ENCODE measurements at places on chromosomes 12 and 14.

- peaks cover 12% of the 10 kb centered on the region for H3K4me1 ChIP-seq
- H3K27ac ChIP-seq = no peak overlapping the region
- H3K4me3 ChIP-seq = no peak overlapping the region
- no peak for DNase-seq
- peaks cover 66% of the 10 kb centered on the region for H3K36me3 ChIP-seq
Measured at GRCh38 chr14:100333311-100333710, 10.2 kb downstream of the SLC25A47 start.

GRCh38 chr14:55238019-55238680 is 33.1 kb upstream of the FBXO34 start:
- no peaks in the 10 kb centered on the region for H3K36me3 ChIP-seq
- H3K4me3 ChIP-seq = no peak overlapping the region
- no peak overlapping the region for H3K27ac ChIP-seq

DNA sequence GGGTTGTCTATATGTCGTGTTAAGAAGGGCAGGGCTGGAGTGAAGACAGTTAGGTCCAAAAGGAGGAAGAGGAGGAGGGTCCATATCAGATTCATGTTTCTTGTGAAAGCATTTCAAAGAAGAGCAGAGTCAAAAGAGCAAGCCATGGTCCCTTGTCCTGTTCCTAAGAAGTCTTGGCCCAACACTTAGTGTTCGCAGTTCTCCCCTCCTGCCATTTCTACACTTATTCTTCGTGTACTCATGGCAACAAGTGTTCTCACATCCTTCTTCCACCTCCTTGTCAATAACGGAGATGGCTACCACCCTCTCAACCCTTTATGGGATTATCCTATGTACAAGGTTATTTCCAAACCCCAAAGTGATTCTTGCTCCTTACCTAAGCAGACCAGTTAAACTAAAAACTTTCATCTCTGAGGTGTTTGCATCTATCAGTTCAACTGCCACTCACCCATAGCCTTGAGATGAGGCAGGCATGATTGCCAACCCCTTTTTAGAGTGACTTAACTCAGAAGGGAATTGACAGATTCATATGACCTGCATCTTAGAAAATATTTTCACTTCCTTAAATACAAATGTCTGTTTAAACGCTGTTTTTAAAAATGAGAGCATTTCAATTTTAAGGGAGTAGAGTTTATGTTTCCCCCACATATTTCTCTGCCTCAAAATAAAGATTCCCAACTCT is 19.8 kb upstream of the RNASE2 start:
- peaks cover 15% of the 10 kb centered on the region for H3K27me3 ChIP-seq
- no peaks in the 10 kb centered on the region for H3K36me3 ChIP-seq
- no peaks in the 10 kb centered on the region for H3K4me1 ChIP-seq
- no peak overlapping the region for H3K4me3 ChIP-seq

- no peak overlapping the region for H3K27ac ChIP-seq
- peaks cover 31% of the 10 kb centered on the region for H3K4me1 ChIP-seq
- H3K36me3 ChIP-seq = peaks cover 2% of the 10 kb centered on the region
- H3K27me3 ChIP-seq = no peaks in the 10 kb centered on the region
- no peak overlapping the region for H3K4me3 ChIP-seq
Measured at GRCh38 chr12:68477261-68477772, 133.4 kb upstream of the RAP1B start.

DNA sequence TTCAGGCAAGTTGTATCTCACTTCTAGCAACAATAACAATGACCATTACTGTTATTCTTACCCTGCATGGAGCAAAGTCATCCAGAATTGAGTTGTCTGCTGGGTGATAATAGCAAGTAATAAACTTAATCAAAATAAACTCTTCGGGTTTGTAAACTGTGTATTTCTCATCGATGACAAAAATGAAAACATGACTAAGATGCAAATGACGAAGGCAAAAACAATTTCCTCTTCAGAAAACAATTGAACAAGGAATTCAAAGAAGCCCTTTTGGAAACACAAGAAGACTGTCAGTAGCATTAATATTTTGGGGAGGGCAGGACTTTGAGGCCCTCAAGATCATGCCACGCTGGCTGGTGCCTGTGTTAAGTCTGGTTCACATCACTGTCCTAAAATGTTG is 232.0 kb downstream of the BTG1 start:
- no peaks in the 10 kb centered on the region for H3K36me3 ChIP-seq
- no peaks in the 10 kb centered on the region for H3K27me3 ChIP-seq
- no peak for DNase-seq
- H3K4me1 ChIP-seq = peaks cover 21% of the 10 kb centered on the region
- H3K27ac ChIP-seq = no peak overlapping the region

DNA sequence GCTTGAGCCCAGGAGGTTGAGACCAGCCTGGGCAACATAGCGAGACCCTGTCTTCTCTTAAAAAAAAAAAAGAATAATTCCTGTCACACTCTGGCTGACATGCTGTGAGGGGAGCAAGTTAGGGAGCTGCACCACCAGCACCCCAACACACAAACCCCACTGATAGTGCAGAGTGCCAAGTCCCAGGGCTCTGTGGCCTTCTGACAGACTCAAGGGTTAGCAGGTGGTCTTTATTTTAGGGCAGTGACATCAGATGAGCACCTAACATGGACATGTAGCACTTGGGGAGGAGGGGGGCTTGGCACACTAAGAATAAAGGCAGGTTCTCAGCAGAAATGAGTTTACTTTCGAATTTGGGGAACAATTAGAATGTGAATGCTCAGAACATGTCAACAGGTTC is 6.8 kb downstream of the USP5 start:
- H3K4me1 ChIP-seq = peaks cover 12% of the 10 kb centered on the region
- no peak overlapping the region for H3K4me3 ChIP-seq
- DNase-seq = no peak
- no peaks in the 10 kb centered on the region for H3K27me3 ChIP-seq
- H3K36me3 ChIP-seq = peaks cover 99% of the 10 kb centered on the region

DNA sequence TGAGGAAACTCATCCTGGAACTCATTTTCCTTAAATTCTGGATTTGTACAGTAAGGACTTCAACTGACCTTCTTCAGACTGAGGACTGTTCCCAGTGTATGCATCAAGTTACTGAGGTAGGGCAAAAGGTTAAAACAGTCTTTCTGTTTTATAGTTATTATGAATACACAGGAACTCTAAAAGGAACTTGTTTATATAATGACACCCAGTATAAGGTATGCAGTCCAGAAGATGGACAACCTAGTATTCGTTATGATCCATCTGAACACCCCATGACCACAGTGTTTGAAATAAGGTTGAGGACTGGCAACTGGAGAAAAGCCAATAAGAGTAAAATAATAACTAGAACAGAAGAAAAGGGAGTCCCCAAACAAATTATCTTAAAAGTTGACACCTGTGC is 779.9 kb upstream of the TMEM132C start:
- H3K27me3 ChIP-seq = no peaks in the 10 kb centered on the region
- no peaks in the 10 kb centered on the region for H3K4me1 ChIP-seq
- no peak overlapping the region for H3K4me3 ChIP-seq
- no peak for DNase-seq
- no peak overlapping the region for H3K27ac ChIP-seq
- no peaks in the 10 kb centered on the region for H3K36me3 ChIP-seq

DNA sequence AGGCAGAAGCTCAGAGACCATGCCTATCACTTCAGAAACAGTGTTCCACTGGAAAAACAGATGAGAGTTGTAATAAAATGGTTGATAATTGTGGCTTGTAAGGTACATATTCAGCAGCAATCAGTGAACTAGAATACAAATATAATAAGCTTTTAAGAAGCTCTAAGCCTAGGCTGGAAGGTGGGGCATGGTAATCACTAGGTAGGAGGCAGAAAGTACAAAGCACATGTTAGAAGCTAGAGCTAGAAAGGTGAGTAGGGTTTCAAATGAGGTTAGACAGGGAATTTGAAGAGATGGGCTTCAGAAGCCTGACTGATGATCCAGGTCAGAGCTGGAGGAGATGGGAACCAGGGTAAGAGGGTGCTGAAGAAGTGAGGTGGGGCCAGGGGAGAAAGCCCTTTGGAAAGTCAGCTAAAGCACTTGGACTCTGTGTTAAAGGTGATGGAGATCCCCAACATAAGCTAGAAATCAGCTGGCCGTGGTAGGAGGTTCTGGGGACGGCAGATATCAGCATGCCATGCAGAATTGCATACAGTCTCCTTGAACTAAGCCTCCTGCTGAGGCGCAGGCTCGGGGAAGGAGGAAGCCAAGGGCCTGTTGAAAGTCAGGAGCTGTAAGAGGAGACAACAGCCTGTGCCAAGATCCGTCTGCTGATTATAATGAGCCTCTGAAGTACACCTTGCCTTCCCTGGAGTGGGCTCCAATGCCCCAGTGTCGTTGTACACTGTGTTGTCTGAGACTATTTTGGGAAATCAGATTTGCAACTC is 659.4 kb downstream of the BCL11B start:
- H3K4me3 ChIP-seq = no peak overlapping the region
- no peaks in the 10 kb centered on the region for H3K27me3 ChIP-seq
- no peaks in the 10 kb centered on the region for H3K36me3 ChIP-seq
- H3K27ac ChIP-seq = no peak overlapping the region

GRCh38 chr12:114933428-114934160 is 249.6 kb upstream of the TBX3 start:
- DNase-seq = no peak
- no peak overlapping the region for H3K27ac ChIP-seq
- no peaks in the 10 kb centered on the region for H3K36me3 ChIP-seq

GRCh38 chr14:49447540-49448107 is 138.6 kb downstream of the RPS29 start:
- DNase-seq = no peak
- no peaks in the 10 kb centered on the region for H3K4me1 ChIP-seq
- H3K27ac ChIP-seq = no peak overlapping the region
- no peak overlapping the region for H3K4me3 ChIP-seq
- H3K36me3 ChIP-seq = no peaks in the 10 kb centered on the region

DNA sequence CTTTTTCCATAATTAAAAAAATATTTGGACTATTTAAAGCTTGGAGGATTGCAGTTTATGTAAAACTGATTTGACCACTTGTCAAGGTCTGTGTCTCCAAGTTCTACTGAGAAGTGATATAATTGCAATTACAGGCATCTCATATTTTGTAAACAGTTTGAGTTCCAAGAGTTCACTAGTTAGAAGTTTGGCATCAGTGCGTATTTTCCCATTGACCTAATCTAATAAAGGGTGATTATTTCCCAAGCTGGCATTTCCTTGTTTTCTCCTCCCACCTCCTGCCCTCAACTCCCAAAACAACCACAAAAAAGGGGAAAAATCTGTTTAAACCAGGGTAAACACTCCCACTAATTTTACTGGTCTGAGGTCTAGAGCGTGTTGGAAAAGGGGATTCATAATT is 3.0 kb upstream of the MYF6 start:
- DNase-seq = no peak
- H3K4me1 ChIP-seq = no peaks in the 10 kb centered on the region
- H3K4me3 ChIP-seq = no peak overlapping the region
- H3K27ac ChIP-seq = no peak overlapping the region
- no peaks in the 10 kb centered on the region for H3K36me3 ChIP-seq

DNA sequence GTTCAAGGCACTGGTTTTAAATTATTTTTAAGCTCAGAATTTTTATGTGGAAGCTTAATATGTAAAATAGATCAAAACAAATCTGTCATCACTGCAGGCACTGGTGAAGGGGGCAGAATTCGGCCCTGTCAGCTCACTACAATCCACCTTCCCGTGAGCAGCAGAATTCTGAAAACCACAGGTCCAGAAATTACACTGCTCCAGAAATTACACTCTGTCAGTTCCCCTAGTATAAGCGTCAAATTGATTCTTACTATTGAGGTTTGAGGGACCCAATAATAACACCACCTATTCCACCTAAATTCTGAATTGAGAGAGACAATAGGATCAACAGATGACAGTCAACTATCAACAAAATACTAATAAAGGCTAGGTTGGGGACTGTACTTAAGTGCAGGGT is 245.5 kb downstream of the PHLDA1 start:
- no peak overlapping the region for H3K4me3 ChIP-seq
- H3K4me1 ChIP-seq = peaks cover 53% of the 10 kb centered on the region

DNA sequence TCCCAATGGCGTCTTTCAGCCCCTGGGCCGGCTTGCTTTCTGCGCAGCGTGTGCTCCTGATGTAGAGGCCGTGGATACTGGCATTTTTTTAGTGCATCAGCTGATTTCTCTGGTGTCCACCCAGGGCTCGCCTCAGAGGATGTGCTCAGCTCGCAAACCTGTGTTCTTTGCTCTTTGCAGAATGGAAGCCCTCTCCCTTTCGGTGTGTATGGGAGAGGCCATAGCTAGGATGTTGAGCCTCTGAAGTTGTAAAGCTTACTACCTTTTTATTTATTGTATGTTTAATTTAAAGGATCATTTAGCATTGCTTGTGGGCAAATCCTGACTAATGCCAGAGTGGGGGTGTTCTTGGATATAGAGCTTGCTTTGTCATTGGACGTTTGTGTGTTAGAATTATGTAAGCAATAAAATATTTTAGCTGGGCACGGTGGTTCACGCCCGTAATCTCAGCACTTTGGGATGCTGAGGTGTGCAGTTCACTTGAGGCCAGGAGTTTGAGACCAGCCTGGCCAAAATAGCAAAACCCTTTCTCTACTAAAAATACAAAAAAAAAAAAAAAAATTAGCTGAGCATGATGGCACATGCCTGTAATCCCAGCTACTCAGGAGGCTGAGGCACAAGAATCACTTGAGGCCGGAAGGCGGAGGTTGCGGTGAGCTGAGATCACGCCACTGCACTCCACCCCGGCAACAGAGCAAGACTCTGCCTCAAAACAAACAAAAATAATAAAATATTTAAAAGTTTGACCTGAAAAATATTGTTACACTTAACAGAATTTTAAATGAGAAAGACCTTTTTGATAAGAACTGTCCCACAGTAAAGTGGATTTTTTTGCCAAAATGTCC is 52.6 kb upstream of the MMP17 start:
- no peak for DNase-seq
- peak overlapping the region; percentile 74 for H3K27ac ChIP-seq
- peaks cover 94% of the 10 kb centered on the region for H3K36me3 ChIP-seq

DNA sequence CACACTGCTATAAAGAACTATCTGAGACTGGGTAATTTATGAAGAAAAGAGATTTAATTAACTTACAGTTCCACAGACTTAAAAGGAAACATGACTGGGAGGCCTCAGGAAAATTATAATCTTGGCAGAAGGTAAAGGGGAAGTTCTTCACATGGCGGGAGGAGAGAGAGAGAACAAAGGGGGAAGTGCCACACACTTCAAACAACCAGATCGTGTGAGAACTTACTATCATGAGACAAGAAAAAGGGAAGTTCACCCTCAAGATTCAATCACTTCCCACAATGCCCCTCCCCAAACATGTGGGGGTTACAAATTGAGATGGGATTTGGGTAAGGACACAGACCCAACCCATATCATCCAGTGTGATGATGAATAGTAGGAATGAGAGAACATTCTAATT is 366.5 kb downstream of the LRFN5 start:
- no peak overlapping the region for H3K27ac ChIP-seq
- H3K4me1 ChIP-seq = no peaks in the 10 kb centered on the region
- DNase-seq = no peak
- H3K27me3 ChIP-seq = no peaks in the 10 kb centered on the region
- H3K4me3 ChIP-seq = no peak overlapping the region

- H3K27me3 ChIP-seq = peaks cover 20% of the 10 kb centered on the region
- no peaks in the 10 kb centered on the region for H3K36me3 ChIP-seq
- H3K27ac ChIP-seq = no peak overlapping the region
- H3K4me1 ChIP-seq = peaks cover 16% of the 10 kb centered on the region
- no peak overlapping the region for H3K4me3 ChIP-seq
Measured at GRCh38 chr12:101933866-101934514, 56.6 kb downstream of the DRAM1 start.
